ENCODE measurements at places on chromosomes 11 and 22.

DNA sequence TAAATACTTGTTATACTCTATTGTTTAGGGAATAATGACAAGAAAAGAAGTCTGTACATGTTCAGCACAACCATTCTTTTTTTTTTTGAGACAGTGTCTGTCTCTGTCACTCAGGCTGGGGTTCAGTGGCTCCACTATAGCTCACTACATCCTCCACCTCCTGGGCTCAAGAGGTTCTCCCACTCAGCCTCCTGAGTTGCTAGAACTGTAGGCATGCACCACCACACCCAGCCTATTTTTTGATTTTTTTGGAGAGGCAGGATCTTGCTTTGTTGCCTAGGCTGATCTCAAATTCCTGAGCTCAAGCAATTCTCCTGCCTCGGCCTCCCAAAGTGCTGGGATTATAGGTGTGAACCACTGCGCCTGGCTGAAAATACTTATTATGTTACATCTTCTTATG, 250.0 kb downstream of the MIAT start:
- no peak for DNase-seq

DNA sequence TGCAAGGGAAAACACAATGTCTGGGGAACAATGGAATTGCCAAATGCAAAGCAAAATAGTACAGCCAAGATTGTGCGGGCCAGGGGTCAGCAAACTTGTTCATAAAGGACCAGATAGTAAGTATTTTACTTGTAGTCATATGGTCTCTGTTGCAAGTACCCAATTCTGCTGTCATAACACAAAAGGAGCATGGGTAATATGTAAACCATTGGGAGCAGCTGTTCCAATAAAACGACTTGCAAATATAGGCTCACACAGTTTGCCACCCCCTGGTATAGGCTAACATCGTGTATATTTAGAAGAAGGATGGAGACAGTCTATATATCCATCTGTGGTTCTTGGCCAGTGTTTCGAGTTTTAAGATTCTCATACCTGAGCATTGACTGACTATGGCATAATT, 15.6 kb downstream of the SDHAF2 start:
- no peak for DNase-seq

- no peak for DNase-seq
Measured at GRCh38 chr11:73859671-73860070, 17.0 kb downstream of the COA4 start.

DNA sequence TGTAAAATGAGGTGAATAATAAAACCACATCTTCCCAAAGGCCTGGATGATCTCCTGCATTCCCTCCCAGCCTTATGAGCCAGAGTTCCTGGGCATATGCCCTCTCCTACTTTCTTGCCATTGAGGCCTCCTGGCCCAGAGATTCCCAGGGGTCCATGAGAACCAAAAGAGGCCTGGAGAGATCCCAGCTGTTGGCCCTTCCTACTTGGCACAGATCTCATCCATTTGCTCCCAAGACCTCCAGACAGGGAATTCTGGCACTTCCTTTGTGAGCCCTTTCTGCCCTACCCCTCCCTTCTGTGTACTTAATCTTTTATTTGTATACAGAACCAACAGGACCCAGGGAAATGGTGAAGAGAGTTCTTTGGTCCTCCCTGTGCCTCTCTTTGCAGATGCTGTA, 21.4 kb downstream of the POU2F3 start:
- DNase-seq, result no peak

GRCh38 chr11:1382429-1382828, 7.3 kb upstream of the BRSK2 start:
- DNase-seq, result no peak

DNA sequence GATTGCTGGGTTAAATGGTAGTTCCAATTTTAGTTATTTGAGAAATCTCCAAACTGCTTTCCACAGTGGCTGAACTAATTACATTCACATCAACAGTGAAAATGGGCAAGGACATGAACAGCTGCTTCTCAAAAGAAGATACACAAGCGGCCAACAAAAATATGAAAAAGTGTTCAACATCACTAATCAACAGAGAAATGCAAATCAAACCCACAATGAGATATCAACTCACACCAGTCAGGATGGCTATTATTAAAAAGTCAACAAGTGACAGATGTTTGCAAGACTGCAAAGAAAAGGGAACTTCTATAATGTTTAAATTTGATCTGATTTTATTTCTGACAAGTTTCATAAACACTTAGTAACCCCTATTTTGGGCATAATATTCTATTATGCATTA, 537.5 kb downstream of the DLG2 start:
- no peak for DNase-seq

DNA sequence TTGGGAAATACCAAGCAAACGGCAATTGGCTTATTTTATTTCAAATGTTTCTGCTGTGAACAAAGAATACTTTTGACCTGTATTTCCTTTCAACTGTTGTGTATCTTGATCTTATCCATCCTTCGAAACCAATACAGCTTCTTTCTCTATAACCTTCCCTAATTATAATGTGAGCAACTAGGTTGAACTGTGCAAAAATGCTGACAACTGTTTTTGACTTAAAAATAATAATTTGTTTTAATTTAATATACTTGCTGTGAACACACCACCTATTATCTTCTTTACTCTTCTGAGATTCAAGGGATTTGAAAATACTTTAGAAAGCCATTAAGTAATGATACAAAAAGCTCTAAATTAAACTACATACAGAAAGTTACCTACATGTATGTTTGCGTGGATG, 682.5 kb upstream of the CCDC179 start:
- DNase-seq, result no peak

GRCh38 chr22:22215659-22216449, 28.7 kb upstream of the VPREB1 start:
- DNase-seq, result no peak

DNA sequence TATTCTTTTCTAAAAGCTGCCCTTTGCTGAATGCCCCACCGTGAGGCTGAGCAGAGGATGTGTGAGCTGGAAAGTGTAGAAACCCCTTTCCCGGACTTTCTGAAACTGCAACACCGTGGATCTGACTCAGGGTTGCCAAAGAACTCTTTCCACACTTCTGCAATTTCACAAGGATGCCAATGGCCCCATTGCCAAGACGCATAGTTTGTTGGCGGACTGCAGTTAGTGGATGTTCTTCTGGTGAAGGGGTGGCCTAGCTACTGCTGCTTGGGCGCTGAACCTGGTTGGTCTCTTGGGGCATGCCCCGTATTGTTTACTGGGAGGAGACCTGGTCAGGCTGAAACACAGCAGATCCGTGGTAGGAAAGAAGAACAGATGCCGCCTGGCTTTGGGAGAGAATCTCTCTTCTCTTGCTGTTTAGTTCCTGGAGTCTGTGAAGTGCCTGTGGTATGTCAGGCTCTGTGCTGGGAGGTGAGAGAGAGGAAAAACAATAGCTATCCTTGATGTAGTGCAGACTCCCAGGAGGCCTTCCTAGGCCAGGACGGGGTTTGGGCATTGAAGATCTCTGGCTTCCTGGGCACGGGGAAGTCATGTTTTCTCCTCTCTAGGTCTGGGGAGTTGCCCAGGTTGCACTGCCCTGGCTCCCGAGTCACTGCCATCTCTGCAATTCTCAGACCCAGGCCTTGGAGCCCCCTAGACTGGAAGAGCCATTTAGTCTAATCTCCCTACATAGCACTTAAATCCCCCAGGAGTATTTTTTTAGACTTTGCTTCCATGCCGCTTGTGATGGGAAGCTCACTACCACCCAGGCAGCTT, 26.9 kb downstream of the CD82 start:
- no peak for DNase-seq
